ENCODE measurements at places on chromosomes 16 and 17.

DNA sequence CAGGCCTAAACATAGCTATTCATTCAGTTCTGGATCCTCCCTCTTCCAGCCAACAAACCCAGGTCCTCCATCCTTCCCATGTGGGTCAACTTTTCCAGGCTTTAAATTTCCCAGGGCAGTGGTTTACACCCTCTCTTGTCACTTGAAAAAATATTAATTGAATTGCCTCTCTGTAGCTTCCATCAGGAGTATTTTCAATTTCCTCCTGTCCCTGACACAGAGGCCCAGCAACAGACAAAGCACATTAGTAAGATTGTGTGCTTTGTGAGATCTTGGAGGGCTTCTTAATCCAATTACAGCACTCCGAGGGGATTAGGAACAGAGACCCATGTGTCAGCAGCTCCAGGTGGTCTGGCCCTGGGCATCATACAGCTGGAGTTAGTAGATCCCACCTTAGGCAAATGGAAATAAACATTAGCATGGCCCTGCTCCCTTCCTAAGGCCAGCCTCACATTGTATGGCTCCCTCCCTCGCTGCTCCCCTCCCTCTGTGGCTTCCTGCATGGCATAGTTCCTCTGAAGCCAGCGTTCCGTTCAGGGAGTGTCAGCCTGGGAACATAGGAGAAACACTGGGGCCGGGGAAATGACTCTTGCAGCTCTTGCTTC, 132.7 kb upstream of the HSBP1 start:
- DNase-seq: no peak

- no peak for DNase-seq
Observed at GRCh38 chr16:59950431-59950830, 1216.3 kb upstream of the GOT2 start.

- peak; percentile 39 for DNase-seq
Observed at GRCh38 chr16:50323335-50324011, 45.3 kb downstream of the BRD7 start.

GRCh38 chr16:31471875-31472708, at the start of gene TGFB1I1:
TGFB1I1 (plus strand) TSS chr16:31472152; CDS start chr16:31472189, 37 bp downstream.
- peak; percentile 47 for DNase-seq

- peak; percentile 39 for DNase-seq
Observed at GRCh38 chr16:71493213-71493612, 4.1 kb upstream of the ZNF19 start.

DNA sequence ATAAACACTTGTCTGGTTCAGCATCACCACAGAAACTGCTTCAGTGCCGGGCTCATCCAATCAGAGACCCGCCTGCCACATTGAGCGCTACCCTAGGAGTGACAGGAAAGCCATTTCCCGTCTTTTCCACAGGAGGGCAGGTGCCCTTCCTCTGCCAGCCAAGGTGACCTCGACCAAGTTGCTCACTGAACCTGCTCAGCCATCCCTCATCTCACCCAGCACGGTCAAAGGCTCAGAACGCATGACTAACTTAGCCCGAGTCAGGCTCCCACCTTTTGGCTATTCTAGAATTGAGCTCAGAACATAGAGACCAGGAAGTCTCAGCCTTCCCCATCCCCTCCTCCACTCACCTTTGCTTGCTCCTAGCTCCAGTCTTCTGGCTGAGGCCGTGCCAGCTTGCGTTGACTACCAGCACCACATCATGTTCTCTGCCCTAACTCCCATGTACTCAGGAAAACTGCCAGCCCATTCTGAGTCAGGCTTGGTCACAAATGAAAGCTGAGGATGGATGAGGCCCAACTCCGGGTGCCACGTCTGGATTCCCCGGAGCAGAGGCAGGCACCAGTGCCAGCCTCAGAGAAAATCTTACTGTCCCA, 15.6 kb downstream of the MRPS23 start:
- no peak for DNase-seq

Measured in OCI-M1 (cell line).